ENCODE measurements at places on chromosomes 7 and 10.
A peak's percentile ranks its signal among the peaks of the same experiment; 100 is the strongest.

DNA sequence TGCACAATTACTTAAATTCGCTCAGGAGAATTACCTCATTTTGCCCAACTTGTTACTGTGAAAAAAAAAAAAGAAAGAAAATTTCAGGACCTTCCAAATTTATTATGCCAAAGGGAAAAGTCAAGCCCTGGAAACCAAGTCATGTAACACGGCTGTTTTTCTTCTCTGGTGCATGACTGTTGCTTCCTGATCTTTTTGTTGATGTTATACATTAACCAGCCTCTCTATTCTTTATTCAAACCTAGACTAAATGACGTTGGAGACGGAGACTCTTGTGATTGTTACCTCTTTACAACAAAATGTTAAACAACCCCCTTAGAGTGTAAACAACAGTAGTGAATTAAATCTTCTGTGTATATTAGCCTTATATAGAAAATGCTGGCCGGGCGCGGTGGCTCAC is 16.1 kb upstream of the ZC3HAV1 start:
- no peak for DNase-seq

- peak; percentile 28 for DNase-seq
Observed at GRCh38 chr10:15879058-15879457, 18.8 kb upstream of the MINDY3 start.

DNA sequence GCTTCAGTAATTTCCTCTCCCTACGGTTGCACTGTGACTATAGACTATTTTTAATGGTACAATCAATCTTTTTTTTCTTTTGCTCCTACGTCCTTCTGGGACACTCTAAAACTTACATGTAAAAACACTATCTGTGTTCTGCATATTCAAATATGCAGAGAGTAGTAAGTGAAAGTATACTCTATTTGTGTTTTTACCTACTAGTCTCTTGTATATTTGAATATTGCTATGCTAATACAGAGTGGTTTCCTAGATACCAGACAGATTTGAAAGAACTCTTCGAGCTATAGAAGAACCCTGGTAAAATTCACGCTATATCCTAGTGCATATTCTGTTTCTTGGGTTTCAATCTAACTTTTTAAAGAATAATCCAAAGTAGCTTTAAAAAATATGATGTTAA is 200.8 kb upstream of the LRRN3 start:
- no peak for DNase-seq

- no peak for DNase-seq
Observed at GRCh38 chr10:3126741-3127346, 45.7 kb downstream of the PITRM1 start.

DNA sequence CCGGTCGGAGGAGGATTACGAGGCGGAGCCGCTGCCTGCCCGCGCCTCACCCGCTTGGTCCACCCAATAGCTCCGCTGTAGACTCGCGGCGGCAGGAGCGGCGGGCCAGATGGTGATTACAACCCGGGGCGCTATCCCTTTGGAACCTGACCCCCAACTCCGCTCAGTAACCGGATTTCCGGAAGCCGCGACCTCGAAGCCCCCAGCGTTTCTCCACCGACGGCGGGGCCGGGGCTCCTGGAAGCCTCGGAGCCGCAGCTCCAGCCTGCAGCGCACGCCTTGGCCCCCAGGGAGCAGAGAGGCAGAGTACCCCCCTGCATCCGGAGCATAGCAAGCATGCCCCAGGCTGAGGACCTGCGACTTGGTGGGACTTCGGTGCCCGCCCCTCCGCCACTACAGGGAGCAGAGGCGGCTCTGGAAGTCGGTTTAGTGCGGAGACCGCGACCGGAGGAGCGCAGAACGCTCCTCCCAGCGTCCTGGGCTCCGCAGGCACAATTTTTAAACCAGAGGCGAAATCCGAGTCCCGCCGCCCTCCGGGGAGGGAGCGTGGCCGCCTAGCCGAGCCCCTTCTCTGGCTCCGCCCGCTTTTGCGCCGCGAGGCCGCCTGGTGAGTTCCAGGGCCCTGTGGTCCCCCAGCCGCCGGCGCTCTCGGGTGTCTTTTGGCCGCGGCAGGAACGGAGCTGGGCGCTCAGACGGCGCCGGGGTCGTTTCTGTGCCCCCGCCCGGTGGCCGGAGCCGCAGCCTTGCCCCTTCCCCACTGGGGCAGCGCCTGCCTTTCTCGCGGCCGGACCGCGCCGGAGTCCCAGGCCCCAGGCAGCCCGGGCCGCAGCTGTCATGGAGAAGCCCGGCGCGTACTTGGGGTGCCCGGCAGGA is 28.2 kb upstream of the BMS1 start:
- peak; percentile 6 for DNase-seq

DNA sequence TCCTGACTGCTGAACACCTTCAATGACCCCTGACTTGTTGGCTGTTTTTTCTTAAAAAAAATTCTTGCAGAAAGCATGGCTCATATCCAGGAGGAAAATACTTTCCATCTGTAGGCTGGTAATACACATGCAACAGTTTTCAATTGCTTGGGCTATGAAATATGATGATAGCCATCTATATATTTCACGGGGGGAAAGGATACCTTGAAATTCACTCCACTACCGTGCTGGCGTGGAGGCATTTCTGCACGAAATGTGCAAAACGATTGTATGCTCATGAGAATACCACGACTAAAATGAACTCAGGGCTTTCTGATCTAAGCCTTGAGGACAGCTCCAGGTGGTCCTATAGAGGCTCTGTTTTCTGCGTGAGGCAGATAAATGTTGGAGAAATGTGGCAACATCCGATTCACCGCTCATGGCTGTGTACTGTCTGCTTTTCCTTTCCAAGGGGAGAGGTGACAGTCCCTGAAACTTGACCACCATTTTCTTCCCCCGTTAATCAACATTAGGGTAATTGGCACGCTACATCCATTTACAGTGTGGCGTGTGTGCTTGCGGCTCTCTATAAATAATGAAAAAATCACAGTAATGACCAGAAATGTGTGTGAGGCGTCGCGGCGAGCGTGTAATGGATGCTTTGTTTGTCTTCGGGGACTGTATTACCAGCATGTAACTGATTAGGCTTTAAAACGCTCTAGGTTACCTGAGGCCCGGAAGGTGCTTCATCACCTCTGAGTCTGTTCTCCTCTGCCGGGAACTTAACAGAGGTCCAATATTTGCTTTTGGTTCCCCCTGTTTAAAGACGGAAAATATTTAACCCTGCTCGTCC is 12.8 kb upstream of the CARD11 start:
- no peak for DNase-seq

- DNase-seq: no peak
Observed at GRCh38 chr10:15385552-15386455, 14.7 kb upstream of the FAM171A1 start.

GRCh38 chr7:32494946-32495297 is 367 bp upstream of the AVL9 start:
- no peak for DNase-seq

GRCh38 chr10:129869596-129870473 is 94.2 kb downstream of the EBF3 start:
- DNase-seq: no peak

DNA sequence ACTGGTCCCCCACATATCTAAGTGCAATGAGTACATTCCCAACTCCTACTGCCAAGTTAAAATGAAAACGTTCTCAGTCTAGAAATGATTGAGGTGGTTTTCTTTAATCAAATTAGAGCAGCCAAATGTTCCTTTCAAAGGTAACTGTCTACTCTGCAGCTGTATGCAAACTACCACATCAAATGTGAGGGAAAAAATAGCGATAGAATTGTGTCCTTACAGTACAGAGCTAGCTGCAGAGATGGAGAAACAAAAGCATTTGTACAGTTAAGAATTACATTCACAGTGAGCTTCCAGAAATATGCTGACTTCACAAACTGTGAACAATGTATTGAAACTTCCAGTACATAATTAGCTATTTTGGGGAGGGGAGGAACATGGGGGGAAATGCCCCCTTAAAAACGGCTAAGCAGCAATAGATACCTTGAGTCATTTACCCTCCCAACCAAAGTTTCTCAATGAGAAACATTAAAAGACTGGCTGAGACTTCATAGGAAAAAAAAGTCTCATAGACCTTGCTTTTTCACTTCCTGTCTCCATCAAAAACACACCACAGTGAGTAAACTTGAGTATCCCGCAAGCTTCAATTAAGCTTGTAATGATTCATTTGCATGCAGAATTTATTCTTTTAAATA is 22.9 kb downstream of the CDK6 start:
- DNase-seq: peak; percentile 44

DNA sequence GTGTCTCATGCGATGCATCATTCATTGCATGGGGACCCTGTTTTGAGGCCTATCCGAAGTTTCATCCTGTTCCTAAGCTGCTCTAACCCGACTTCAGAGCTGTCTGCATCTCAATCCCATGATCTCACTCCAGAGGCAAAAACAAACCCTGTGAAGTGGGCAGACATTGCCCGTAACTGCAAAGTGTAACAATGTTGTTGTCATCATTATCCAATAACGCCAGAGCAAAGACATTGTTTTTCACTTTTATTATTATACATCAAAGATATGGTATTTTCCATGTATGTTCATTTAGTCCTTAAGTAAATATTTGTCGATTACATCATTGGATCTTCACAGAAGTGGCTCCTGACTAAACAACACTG is 246.7 kb downstream of the KLF6 start:
- DNase-seq: peak; percentile 37

Measured in EL (cell line).